ENCODE measurements at places on chromosomes 7 and 10. TPM values are rescaled to one million over a fixed set of nuclear protein-coding genes. Genes with fewer than 3 reads are reported as not detected.
A peak's percentile ranks its signal among the peaks of the same experiment; 100 is the strongest.

- H3K27ac ChIP-seq = no peak overlapping the region
- no peaks in the 10 kb centered on the region for H3K36me3 ChIP-seq
- DNase-seq = no peak
- no peaks in the 10 kb centered on the region for H3K27me3 ChIP-seq
- H3K4me3 ChIP-seq = no peak overlapping the region
Measured at GRCh38 chr10:124641282-124642087, 102.7 kb downstream of the FAM53B start.

- H3K36me3 ChIP-seq = no peaks in the 10 kb centered on the region
- peaks cover 31% of the 10 kb centered on the region for H3K4me1 ChIP-seq
- peak; percentile 21 for DNase-seq
Measured at GRCh38 chr7:115476671-115477181, 553.8 kb downstream of the TFEC start.

The RELN gene
- 0.19 TPM for total RNA-seq

DNA sequence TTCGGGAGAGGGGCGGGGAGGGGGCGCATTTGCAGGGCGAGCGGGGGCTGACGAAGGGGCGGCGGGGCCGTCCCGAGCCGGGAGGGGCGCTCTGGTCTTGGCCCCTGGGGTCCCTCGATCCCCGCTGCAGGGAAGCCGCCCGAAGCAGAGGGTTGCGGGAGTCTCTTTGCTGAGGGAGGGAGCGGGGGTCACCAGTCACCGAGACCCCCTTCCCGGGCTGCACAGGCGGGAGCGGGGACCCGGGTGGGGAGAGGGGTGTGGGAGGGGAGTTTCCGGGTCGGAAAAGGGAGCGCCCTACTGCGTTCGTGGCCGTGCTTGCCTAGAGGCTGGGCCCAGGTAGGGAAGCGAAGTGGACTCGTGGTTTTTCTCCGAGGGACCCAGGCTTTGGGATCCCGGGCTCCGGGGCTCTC is 422 bp downstream of the AP1S1 start:
- peaks cover 30% of the 10 kb centered on the region for H3K4me1 ChIP-seq

DNA sequence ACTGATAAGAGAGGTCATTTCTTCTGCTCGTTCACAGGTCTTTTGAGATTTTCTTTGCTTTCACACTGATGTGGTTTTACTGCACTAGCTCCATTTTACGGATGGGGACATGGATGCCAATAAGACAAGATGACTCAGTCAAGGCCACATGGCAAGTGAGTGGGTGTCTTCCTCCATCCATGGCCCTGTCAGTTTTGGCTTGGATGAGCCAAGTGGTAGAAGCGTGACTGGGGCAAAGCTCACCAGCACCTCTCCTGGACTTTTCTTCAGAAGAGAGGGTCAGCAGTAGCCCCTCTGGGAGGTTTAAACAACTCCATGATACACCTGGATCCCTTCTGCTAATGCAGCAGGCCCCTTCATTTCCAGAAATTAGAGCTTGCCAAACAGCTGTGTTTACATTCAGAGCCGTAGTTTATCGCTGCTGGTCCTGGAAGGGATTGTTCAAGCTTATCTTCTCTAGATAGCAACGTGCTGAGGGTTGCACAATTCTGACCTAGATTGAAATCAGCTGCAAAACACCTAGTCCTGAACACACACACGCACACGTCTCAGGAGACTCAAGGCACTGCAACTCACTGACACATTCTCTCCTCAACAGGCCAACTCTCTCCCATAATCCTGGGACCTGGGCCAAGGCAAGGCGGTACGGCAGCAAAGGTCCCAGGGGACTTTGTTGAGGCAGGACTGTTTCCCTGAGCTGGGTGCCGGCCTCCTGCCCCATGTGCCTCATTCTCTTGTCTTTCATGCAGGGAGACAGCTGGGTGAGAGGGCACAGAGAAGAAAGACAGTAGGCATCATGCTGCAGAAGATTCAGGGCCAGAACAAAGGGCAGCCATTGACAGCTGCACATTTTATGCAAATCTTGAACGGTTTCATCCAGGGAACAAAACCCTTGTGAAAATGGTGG is 14.2 kb upstream of the PDCD4 start:
- no peak overlapping the region for H3K27ac ChIP-seq
- H3K4me1 ChIP-seq = no peaks in the 10 kb centered on the region
- no peaks in the 10 kb centered on the region for H3K27me3 ChIP-seq
